Fibroblast of skin of right quadriceps (primary cell): ENCODE measurements at places on chromosomes 13 and 19.

GRCh38 chr13:25170554-25171111 lies 1.5 kb downstream of the AMER2 start:
- DNase-seq: no peak

GRCh38 chr13:40095695-40096356 lies 440.4 kb downstream of the COG6 start:
- no peak for DNase-seq

GRCh38 chr19:32522967-32523366 lies 58.0 kb upstream of the PDCD5 start:
- no peak for DNase-seq

GRCh38 chr13:41182231-41182630 lies 12.1 kb downstream of the KBTBD7 start:
- no peak for DNase-seq

- DNase-seq: no peak
Measured at GRCh38 chr13:26590951-26591350, 33.5 kb downstream of the WASF3 start.

- DNase-seq: peak; percentile 37
Measured at GRCh38 chr19:3370214-3370720, 3.9 kb downstream of the NFIC start.

GRCh38 chr13:99985241-99985874 lies 3.8 kb downstream of the ZIC2 start:
- no peak for DNase-seq

DNA sequence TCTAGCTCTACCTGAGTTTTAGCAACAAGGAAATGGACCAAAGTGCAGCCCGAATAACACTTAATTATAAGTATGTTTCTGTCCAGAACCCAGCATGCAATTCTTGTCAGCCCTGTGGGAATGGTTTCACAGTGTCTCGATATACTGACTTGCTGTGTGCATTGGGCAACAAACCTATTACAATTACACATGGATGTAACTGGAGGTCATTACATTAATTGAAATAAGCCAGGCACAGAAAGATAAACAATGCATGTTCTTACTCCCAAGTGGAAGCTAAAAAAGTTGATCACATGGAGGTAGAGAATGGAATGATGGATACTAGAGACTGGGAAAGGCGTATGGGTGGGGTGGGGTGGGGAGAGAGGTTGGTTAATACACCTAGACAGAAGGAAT lies 5.1 kb upstream of the CYP2S1 start:
- no peak for DNase-seq

- no peak for DNase-seq
Measured at GRCh38 chr13:49395878-49396380, 47.9 kb downstream of the CAB39L start.

DNA sequence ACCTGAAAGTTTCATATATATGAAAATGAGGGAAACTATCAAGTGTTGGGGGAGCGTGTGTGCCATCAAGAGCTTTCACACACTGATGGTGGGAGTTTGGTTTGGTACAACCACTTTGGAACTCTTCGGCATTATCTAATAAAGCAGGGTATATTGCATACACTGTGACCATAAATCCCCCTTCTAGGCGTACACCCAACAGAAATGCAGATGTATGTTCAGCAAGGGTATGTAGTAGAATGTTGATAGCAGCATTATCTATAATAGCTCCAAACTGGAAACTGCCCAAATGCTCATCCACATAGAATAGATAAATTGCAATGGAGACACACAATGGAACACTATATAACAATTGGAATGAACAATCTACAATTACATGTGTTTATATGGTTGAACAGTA lies 70.8 kb downstream of the FAM216B start:
- no peak for DNase-seq

DNA sequence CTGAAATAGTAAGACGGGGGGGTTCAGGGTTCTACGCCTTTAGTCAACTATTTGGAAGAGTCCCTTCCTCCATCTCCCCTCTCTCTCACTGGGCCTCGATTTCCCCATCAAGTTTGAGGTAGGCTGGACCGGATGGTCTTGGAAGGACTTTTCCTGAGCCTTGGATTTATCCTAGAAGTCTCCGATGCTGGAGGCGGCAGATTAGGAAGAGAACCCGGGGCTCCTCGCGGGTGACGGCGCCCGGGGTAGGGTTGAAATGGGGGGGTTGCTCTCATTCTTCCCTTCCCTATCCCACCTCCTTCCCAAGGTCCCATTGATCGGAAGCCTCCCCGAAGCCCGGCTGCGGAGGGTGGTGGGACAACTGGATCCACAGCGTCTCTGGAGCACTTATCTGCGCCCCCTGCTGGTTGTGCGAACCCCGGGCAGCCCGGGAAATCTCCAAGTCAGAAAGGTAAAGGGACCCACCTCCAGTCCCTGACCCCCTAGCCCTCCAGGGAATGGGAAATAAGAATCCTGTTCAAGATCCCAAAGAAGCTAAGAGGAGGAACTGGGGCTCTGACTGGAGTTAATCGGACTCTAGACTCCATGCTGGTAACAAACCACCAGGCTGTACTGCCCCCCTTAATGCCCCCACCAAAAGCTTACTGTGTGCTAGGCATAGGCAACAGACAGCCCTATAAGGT lies 781 bp downstream of the QPCTL start:
- DNase-seq: peak; percentile 61

- DNase-seq: no peak
Measured at GRCh38 chr19:48635263-48635965, 1.8 kb downstream of the DBP start.

DNA sequence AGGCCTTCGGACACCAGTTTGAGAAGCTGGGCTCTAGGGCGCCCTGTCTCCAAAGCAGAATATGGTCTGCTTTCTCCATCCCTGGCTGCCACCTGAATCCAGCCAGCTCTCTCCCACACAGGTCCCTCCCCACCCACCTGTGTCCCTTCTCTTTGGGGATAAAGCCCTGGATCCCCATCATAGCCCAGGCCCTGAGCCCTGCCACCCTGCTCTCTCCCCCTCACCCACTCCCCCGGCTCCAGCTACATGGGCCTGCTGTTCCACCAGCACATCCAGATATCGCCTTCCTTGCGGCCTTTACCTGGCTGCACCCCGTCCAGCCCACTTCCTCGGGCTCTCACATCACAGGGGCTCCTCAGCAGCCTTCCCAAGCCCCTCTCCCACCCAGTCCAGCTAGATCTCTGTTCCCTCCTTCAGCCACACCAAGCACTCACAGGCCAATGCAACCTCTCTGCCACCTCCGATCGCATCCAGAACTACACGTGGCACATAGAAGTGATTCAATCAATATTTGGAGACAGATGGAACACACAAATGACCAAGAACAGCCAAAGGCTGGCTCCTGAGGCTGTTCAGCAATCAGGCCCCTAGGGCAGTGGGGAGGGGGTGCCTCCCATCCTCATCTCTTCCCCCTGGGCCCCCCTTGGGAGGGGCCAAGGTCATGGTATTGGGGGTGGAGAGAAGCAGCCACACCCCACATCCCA lies 7.6 kb downstream of the AKT2 start:
- no peak for DNase-seq

DNA sequence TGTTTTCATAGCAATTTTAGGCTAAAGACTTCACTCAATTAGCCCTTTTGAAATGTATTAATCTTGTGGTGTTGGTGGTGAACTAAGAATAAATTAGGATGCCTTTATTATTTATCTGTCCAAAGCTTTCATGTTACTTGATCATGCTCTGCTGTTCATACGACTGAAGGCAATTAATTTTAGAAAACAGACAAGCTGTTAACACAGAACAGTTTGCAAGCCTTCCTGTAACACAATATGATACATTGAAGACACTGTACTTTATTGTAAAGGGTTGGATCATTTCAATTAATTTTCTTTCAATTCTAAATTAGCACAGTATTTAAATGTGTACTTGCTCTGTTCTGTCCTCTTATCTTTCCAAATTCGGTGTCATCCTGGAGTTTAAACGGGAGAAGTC lies 794.3 kb upstream of the MIR17HG start:
- no peak for DNase-seq

DNA sequence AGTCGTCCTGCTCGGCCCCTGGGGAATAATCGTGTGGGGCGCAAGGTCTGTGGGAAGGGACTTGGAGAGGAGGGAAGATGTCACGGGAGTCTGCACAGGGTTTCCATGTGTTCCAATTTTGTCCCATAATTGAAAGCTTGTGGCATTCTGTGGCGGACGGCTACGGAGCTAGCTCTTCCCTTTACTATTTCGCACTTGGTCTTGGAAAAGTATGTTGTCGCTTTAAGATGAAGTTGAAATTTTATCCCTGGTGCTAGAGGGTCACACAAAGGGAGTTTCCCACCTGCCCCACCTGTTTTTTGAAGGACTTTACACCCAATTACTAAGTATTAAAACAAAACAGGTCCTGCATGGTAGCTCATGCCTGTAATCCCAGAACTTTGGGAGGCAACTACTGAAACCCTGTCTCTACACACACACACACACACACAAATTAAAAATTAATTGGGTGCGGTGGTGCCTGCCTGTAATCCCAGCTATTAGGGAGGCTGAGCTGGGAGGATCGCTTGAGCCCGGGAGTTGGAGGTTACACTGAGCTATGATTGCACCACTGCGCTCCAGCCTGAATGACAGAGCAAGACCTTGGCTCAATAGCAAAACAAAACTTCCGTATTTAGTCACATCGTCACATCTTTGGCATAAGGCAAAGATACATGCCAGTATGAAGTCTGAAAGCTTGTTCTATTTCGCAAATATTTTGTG lies 967 bp upstream of the TPT1 start:
- DNase-seq: peak; percentile 48

GRCh38 chr19:4589579-4590410 lies 30.3 kb upstream of the SEMA6B start:
- DNase-seq: no peak

GRCh38 chr19:45547965-45548609 lies 36.5 kb downstream of the OPA3 start:
- DNase-seq: no peak

DNA sequence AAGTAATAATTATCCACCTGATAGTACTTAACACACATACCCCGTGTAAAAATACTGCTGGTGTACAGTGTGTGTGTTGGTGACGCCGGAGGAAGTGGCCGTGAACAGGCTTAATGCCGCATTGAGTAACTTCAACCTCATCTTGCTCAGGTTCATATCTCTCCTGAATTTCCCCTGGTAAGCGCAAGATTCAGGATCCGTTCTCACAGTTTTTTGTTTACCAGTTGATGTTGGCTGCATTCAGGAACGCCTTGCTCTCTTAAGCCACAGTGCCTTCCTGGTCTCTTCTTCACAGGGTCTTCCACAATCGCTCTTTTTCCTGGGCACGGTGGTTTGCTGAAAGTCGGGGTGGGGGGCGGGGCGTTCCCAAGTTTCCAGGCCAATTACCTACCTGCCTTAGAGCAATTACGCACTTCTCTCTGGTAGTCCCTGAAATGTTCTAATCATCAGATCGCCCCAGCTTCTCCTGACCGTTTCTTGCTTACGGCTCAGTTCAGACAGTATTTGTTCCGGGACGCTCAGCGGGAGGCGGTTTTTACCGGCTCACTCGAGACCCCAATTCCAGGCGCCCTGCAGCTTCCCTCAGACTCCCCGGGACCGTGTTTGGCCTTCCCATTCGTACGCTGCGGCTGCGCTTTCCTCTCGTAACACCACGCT lies 706 bp upstream of the DNAJC3 start:
- no peak for DNase-seq

DNA sequence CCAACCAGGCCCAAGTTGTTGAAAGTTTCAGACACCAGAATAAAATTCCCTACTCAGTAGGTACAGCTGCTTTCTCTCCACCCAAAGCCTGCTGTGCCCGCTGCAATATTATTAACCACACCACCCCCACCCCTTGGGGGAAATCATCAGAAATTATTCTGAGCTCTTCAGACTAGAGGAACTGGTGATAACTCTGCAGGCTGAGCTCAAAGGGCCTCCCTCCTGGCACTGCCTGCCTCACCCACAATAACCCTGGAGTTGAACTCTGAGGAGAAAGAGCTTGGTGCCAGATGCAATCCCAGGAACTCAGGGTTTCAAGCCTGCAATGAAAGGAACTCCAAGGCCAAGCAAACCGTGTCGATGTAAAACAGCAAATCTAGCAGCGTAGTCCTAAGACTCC lies 381.7 kb upstream of the ZNF507 start:
- DNase-seq: no peak

DNA sequence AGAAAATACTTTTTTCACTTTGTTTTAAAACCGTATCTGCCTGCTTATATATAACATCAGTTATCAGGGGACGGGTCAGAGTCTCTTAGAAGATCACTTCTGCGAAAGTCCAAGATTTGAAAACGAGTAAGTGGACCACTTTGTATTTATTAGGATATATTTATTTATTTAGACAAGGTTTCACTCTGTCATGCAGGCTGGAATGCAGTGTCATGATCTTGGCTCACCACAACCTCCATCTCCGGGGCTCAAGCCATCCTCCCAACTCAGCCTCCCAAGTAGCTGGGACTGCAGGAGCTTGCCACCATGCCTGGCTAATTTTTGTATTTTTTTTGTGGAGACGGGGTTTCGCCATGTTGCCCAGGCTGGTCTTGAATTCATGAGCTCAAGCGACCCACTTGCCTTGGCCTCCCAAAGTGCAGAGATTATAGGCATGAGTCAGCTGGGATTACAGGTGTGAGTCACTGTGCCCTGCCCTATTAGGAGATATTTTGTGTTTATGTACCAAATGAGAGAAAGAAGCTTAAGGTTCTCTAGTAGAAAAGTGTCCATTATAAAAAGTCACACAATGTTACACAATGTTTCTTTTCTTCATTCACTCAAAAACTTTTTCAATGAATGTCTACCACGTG lies 39.5 kb downstream of the RASL11A start:
- DNase-seq: peak; percentile 6

DNA sequence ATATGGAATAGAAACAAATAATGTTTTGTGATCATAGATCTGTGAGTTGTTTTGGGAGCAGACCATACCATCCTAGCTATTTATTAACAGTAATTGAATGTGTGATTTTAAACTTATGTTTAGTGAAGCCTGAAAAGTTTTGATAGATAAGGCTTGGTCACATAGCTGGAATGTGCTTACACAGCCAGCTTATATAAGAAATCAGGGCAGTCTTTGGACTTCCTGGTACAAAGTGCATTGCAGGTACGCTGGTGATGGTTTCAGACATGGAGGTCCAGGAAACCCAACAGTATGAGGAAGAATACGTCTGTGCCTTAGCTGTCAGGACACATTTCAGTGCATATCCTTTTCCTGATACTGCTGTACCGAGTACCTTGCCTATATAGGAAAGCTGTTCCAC lies 2316.2 kb upstream of the PCDH20 start:
- DNase-seq: no peak
